Right hindlimb (tissue), 1 donor: ENCODE measurements at places on chromosomes 5 and 9.

- DNase-seq: peak; percentile 79
These were observed 201.7 kb downstream of the PAPPA start for GRCh38 chr9:116355153-116355921.

GRCh38 chr9:78595200-78595945 lies 298.4 kb downstream of the PSAT1 start:
- DNase-seq: no peak

GRCh38 chr9:125842242-125842641 lies 95.1 kb downstream of the PBX3 start:
- DNase-seq: no peak

DNA sequence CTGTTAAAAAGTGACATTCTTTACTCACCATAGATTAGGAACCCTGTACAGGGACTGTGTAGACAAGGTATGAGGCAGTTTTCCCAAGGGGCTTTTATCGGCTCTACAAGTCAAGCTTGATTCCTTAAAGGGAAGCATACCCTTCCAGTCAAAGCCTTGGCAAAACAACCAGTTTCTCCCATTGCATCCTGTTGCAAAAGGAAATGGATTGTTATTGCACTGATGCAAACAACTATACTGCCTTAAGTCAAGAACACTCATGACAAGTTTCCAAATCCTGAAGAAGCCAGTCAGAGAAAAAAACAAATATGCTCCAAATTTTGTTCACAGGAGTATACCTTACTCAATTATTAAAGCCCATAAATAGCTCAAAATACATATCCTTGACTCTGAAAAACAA lies 67.5 kb downstream of the RGMB start:
- DNase-seq: no peak

DNA sequence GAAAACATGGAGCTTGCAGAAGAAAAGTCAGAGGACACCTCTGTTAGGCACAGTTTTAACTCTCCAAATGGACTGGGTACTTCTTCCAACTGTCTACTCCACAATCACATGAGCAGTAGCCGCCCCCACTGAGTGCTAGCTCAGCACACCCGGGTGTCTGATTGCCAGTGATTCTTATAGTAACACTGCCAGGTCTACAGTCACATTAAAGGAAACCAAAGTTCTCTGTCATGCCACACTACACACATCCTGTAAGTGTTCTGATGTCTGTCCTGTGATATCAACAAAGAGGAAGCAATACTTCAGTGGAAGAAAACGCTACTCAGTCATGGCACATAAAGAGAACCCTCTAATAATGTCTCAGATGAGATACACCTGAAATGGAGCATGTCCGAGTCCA lies at the start of gene HAVCR2:
TSS of gene HAVCR2 (minus strand) at position 69 of the 400 bp plus-strand sequence. CDS start at position 8, 61 bp downstream.
- DNase-seq: no peak

- no peak for DNase-seq
These were observed 206.0 kb upstream of the PRR16 start for GRCh38 chr5:120258123-120258522.

DNA sequence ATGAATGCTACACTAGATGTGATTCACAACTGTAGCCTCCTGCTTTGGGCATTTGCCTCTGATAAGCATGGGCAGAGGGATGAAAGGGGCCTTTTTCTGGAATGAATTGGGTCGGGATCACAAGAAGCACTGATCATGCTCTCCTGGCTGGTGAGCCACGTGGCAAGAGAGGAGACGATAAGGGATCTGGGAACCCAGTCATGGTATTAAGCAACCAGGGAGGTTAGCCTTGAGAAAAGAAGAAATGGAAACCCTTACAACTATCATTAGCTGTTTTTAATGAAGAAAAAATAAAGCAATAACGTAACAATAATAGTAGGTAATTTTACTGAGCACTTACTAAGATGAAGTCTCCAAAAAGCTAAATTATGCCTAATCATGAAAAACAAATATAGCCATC lies 50.0 kb upstream of the RAI14 start:
- no peak for DNase-seq

DNA sequence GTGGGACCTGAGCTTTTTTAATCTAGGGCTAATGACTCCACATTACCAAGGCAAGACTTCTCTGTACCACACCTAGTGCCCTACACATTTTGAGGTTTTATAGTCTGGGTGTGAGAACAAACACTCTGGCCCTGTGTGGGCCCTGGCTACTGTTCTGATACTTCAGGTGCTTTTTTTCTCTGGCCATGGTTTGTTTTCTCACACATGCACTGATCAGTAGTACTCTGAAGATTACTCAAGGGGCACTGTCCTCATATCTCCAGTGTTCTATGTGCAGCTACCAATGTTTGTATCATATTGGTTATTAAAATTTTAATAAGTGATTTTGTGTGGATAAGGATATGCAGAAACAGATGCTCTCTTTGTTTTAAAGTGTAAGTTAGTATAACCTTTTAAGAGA lies 5.9 kb upstream of the C9orf40 start:
- no peak for DNase-seq
